Stimulated activated CD8-positive, alpha-beta memory T cell treated with anti-CD3 and anti-CD28 coated beads, Interleukin-4, amount 100 ng/mL, for 1 hour (primary cell): ENCODE measurements at places on chromosomes 5 and 9.

- DNase-seq, result no peak
Observed at GRCh38 chr9:130667120-130667435, 2.7 kb downstream of the PRDM12 start.

GRCh38 chr5:119274767-119275130, 81.1 kb upstream of the TNFAIP8 start:
- DNase-seq, result no peak

DNA sequence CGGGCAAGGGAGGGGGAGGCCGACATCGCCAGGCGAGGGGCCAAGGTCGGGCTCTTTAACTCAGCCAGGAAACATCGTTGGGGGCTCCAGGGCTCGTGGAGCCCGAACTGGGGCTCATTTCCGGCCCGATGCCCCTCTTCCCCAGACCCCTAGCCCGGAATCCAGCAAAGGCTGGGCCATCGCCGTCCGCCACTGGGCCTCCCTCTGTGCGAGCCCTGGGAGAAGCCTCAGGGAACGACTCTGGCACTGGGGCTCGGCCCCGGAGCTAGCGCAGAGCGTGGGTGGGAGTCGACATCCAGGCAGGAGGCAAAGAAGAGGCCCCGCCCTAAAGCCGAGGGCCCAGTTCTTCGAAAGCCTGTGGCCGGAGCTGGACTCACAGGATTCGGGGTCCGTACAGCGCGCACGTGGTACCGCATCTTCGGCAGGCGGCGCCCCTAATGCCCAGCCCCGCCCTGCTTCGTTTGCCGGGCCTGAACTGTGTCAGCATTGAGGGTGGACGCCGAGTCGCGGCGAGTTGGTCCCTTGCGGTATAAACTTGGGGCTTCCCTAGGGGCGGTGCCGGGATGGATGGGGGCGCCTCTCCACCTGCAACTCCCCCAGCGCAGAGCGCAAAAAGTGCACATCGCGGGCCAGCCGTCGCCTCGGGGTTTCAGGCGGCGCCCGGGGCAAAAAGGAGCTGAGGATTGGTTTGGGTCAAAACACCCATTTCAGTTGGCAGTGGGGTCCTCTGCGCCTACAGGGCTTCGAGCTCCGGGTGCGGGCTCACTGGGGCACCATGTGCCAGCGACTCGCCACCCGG, 3.6 kb upstream of the PAX5 start:
- DNase-seq, result no peak

DNA sequence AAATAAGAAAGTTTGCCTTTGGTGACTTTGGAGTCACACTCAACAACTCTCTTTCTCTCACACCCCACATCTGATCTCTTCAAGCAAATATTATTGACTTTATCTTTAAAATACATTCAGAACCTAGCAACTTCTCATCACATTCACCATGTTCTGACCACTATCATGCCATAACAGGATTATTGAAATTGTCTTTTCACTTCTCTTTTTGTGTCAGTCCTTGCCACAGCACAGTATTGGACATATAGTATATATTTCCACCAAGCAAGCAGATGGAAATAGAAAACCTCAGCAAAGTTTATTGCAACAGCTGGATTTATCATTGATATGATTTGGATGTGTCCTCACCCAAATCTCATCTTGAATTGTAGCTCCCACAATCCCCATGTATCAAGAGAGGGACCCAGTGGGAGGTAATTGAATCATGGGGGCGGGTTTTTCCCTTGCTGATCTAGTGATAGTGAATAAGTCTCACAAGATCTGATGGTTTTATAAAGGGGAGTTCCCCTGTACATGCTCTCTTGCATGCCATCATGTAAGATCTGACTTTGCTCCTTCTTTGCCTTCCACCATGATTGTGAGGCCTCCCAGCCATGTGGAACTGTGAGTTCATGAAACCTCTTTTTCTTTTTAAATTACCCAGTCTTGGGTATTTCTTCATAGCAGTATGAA, 26.9 kb upstream of the ITGA1 start:
- DNase-seq, result no peak

DNA sequence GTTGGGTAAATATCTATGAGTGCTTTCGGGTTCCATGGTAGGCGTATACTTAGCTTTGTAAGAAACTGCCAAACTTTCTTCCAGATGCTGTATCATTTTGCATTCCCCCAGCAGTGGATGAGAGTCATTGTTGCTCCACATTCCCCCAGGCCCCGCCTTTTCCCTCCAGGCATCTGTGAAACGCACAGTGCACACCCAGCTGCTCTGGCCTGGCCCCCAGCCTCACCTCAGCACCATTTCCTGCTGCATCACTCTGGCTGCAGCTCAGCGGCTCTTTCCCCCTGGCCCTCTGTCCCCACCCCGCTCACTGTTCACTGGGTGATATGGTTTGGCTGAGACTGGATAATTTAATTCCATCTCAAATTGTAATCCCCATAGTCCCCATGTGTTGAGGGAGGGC, 76.6 kb upstream of the SPTLC1 start:
- DNase-seq, result no peak

DNA sequence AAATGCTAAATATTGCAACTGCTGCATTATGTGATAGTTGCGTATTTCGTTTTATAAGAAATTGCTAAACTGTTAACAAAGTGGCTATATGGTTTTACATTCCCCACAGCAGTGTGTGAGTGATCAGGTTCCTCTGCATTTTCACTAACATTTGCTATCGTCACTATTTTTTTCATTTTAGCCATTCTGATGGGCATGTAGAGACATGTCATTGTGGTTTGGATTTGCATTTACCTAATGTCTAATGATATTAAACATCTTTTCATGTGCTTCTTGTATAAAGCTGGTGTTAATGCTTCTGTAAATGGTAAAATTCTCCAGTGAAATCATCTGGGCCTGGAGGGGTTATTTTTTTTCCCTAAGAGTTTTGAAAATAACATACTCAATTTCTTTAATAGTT, 61.6 kb downstream of the ERCC6L2 start:
- DNase-seq, result no peak

DNA sequence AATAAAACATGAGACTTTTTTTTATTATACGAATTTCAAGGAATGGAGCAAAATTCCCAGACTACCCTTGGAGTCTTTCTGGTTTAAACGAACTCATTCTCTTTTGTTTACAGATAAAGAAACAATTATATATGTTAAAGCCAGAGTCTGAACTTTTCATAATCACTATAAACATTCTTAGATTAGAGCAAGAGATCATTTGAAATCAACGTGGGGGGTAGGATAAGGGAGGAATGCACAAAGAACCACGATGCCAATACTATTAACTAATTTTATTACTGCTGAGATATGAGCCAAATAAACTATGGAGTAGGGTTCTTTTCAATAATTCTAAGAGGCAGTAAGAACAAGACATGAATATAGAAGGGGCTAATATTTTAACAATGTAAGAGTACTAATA, 148.0 kb upstream of the FREM1 start:
- no peak for DNase-seq

DNA sequence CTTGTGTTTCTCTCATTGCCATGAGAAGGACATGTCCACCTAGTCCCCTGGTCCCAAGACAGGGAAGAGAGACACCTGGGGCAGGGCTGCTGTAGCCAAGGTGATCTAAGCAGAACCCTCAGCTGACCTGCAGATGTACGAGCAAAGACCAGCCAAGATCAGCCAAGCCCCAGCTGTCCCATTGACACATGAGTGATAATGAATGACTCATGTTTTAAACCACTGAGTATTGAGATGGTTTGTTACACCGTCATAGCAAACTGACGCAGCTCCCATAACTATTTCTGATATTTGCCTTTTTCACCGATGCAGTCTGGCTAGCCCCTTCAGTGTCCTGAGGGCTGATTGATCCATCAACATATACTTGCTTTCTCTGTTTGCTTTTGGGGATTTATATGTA, 6.7 kb downstream of the OR1K1 start:
- no peak for DNase-seq

- DNase-seq, result no peak
Observed at GRCh38 chr9:122546196-122546595, 6.7 kb upstream of the OR1N2 start.

DNA sequence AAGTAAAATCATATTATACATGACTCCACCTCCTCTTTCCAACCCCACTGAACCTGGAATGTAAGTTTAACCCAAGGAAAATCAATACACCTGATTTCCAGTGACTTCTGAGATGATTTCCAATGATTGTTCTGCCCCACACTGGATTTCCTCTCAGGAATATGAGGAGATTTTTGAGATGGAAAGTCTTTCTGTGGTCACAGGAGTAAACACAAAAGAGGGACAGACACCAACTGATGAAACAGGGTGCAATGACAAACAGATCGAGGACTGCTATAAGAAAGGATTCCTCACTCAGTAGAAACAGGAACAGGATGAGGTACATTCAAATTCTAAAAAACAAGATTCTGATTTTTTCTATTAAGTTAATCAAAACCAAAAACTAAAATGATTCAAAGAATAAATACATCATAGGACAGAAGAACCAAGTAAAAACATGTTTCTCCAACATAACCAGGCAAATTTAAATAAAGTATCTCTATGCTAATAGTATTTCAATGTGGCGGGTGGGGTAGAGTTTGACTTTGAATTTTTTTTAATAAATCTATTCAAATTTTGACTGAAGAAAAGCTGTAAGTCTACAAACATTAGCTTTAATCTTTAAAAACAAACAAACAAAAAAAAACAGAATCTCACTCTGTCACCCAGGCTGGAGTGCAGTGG, 42.1 kb downstream of the DTWD2 start:
- no peak for DNase-seq

DNA sequence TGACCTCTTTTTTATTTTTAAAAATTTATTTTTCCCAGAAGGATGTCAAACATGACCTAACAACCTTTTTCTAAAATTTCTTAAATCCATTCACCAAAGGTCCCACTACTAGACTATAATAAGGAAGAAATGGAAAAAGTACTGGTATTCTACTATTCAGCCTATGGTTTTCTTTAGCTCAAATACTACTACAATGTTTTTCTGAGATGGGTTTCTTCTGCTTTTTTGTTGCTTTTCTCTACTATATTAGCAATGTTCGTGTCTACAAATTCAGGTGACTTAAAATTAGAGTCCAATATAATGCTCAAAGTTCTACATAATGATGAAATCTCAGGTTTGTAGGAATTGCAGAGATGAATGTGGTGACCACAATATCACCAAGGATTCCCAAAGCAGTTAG, 7.9 kb downstream of the ERP44 start:
- DNase-seq, result no peak

GRCh38 chr5:3854188-3854821, 258.7 kb downstream of the IRX1 start:
- no peak for DNase-seq

GRCh38 chr9:76835571-76836283, 70.2 kb downstream of the PRUNE2 start:
- DNase-seq, result no peak

DNA sequence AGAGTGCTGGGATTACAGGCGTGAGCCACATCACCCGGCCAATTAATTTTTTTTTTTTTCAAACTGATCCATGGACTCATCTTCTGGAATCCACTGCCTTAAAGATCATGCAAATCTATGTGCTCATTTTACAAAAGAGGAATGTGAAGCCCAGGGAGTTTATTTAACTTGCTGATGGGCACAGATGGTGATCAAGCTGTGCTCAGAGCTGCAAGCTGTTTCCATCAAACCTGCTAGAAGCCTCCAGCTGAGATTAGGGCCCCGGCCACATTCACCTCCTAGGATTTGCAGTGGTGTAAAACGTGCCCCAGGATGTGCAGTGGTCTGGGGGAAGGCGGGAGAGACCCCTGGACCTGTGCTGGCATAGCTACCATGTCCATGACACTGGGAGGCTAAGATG, 56.1 kb upstream of the TUT7 start:
- DNase-seq, result no peak

DNA sequence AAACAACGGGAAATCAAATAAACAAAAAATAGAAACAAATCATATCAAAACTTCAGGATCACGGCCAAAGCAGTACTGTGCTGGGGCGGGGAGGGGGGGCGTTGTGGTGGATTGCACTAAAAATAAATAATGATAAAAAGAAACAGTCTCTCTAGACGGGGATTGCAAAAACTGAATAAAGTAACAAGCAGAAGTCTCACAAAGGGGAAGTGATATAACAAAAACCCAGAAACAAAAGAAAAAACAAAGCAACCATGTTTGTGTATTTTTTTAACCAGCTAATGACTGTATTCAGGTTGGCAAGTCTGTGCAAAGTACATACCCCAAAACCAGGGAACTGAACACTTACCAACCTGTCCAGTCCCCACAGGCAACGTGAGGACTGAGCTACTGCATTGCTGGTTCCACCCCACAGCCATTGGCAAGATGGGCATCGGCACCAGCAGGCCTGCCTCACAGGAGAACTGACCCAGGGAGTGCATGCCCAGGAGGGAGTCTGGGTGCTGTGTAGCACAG, 24.1 kb downstream of the BICD2 start:
- no peak for DNase-seq

DNA sequence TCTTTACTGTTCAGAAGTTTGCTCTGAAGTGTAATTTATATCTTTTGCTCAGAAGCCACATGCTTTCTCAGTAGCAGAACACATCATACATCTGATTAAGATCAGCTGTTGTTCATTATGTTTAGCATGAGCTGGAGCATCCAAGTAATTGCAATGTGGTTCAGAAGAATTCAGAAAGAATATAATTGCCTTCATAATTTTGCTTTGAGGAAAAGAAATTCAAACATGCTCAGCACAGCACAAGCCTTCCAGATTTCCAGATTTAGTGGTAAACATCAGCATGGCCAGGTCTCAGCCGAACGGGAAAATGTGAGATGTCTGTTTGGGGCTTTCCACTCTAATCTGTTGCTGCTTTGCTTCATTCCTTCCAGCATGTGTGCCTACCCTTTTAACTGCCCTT, 65.9 kb downstream of the ITGA1 start:
- DNase-seq, result no peak

DNA sequence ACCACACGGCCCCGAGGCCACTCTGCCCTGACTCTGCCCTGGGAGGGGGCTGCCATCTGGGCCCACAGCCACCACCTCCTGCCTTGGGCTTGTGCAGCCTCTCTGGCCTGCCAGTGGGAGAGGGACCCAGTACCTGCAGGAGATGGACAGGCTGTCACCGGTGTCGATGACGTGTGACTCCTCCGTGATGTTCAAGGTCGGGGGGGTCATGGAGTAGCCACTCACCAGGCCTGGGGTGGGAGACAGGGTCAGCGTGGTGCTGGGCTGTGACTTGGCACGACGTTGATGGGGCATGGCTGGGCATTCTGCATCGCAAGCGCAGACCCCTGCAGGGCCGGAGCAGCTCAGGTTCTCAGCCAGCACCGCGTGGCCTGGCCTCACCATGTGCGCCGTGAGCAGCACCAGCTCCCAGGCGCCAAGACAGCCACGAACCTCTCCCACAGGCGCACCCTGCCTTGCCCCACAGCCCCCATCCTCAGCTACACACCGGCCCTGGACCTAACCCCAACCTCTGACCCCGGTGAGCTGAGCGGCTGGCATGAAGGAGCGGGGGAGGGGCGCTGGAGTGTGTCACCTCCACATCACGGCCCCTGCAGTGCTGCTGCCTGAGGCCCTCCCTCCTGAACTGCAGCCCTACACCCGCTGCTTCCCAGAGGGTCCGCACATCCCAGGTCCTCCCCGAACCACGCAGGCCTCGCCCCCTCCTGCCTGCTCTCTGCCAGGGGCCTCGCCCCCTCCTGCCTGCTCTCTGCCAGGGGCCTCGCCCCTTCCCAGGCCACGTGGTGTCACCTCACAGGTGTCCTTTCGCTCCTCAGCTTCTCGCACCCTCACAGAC, 17.6 kb downstream of the FLT4 start:
- no peak for DNase-seq
